ENCODE measurements at places on chromosomes 3 and 15.
A peak's percentile ranks its signal among the peaks of the same experiment; 100 is the strongest.

DNA sequence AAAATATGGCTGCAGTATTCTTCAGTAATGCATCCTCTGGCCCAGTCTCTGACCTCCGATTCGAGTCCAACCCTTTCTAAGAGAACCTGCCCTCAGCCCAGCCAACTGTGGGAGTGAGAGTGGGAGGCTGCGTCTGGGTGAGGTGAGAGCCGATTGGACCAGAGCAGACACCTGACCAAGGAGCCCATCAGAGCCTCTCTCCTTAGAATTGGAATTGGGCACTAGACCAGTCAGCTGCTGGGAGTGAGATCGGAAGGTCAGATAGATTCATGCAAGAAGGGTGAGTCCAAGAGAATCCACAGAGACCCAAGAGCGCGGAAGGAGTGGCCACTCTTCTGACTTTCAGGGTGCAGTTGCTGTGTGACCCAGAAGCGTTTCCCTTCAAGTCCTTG is 10.2 kb downstream of the RASL12 start:
- DNase-seq, result no peak

- no peak for DNase-seq
These were observed 43.8 kb upstream of the SLC25A26 start for GRCh38 chr3:66177026-66177425.

DNA sequence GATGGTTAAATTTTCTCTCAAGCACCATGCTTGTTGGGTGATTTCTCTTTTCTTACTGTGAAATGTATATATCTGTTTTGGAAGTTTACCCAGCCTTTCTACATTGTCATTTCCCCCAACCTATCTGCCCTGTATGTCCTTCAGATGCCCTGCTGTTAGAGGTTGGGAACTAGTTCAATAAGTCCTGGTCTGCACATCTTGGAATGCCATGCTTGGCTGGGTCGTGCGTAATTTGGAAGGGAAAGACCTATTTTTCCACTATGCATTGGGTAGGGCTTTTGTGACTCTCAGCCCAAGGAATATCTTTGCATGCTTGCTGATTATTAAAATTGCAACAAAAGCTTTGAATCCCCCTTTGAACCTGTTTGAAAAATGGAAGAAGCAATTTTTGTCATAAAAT is 63.8 kb downstream of the TRIM71 start:
- no peak for DNase-seq

DNA sequence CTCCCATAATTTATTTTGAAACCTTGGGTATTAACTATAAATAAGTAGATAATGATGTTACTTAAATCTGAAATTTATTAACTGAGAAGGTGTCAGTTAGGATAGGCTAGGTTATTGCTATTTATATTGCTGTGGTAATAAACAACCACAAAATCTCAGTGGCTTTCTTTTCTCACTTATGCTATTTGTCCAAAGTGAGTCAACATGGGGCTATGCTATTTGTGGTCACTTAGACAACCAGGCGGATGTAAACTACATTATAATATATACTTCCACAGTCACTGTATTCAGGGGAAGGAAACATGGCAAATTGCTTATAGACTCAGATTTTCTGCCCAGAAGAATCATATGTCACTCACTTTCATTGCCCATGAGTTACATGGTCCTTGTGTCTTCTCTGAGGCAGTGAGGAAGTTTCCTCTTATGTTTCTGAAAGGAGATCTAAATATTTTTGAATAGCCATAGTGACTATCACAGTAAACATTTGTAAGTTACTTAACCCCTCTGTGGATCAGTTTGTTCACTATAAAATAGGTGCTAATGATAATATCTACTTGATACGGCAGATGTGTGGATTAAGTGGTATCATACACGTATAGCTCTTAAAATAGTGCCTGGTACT is 19.8 kb downstream of the HMG20A start:
- no peak for DNase-seq

DNA sequence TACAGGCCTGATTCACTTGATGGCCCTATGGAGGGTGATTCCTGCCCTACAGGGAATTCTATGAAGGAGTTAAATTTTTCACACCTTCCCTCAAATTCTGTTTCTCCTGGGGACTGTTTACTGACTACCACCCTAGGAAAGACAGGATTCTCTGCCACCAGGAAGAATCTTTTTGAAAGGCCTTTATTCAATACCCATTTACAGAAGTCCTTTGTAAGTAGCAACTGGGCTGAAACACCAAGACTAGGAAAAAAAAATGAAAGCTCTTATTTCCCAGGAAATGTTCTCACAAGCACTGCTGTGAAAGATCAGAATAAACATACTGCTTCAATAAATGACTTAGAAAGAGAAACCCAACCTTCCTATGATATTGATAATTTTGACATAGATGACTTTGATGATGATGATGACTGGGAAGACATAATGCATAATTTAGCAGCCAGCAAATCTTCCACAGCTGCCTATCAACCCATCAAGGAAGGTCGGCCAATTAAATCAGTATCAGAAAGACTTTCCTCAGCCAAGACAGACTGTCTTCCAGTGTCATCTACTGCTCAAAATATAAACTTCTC is 43.6 kb downstream of the BLM start:
- no peak for DNase-seq

- no peak for DNase-seq
These were observed 12.1 kb upstream of the RYR3 start for GRCh38 chr15:33298631-33299030.

DNA sequence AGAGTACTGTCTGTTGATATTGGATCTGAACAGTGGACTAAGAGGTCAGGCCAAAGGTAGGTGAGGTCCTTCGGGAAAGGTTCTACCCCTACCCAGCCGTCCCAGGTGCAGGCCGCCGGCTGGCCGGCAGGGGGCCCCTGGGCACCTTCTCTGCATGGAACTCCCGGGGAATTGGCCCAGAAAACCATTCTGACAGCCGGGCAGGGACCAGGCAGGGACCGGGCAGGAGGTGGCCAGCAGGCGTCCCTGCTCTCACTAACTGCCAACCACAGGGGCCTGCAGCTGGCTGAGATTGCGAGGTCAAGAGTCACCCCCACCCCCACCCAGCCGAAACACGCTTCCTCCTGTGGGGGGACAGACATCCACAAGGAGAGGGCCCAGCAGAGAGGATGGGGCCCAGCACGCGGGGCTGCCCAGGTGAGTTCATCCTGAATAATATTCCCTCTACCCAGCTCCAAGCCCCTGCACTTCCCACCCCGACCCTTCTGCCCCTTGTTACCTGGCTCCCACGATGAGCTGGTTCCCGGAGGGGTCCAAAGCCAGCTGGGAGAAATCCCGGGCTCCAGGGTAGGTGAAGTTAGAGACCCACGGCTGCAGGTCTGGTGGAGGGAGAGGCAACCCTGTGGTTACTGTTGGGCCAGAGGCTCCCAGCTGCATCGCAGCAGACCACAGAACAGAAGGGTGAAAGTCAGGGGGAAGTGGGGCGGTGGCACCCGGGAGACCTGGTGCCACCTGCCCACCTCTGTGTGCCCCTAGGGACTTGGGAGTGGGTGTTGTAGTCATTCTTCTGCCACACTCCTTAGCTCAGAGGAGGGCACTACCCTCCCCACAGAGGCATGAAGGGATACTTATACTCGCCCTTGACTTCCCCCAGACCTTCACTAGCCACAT is 84.4 kb downstream of the SEMA5B start:
- DNase-seq, result peak; percentile 41

GRCh38 chr15:39828374-39828931 is 45.8 kb upstream of the FSIP1 start:
- no peak for DNase-seq
